ENCODE measurements at places on chromosomes 12 and 14. TPM values are rescaled to one million over a fixed set of nuclear protein-coding genes. Genes with fewer than 3 reads are reported as not detected.

DNA sequence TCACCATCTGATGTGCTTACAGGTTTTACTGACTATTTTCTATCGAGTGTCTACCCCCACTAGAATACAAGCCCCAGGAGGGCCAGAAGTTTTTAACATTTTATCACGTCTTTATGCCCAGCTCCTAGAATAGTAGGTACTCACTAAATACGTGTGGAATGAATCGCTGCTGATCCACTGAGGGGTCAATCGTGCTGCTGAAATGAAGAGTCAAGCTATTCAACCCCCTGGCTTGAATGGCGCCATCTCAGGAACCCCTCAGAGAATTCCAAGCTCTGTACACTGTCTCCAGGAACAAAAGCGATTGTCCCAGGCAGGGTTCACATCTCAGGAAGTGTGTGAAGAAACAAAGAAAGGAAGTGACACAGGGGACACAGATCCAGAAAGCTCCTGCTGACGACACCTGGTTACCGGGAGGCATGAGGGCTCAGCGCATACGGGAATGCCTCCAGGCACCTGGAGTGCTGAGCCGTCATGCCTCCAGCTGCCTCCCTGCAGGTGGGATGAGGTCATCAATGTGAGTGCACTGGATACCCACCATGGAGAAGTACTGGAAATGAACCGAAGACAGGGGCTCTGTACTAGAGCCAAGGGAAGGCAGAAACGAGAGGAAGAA is 45.6 kb downstream of the PITPNM2 start:
- peak overlapping the region; percentile 93 for H3K27ac ChIP-seq
- peaks cover 30% of the 10 kb centered on the region for H3K4me1 ChIP-seq
- no peaks in the 10 kb centered on the region for H3K27me3 ChIP-seq
- no peak overlapping the region for H3K4me3 ChIP-seq
- H3K36me3 ChIP-seq, result peaks cover 2% of the 10 kb centered on the region

- H3K27ac ChIP-seq, result no peak overlapping the region
- peaks cover 15% of the 10 kb centered on the region for H3K36me3 ChIP-seq
- peaks cover 5% of the 10 kb centered on the region for H3K27me3 ChIP-seq
Measured at GRCh38 chr12:118015944-118016343, 559 bp upstream of the RFC5 start.

DNA sequence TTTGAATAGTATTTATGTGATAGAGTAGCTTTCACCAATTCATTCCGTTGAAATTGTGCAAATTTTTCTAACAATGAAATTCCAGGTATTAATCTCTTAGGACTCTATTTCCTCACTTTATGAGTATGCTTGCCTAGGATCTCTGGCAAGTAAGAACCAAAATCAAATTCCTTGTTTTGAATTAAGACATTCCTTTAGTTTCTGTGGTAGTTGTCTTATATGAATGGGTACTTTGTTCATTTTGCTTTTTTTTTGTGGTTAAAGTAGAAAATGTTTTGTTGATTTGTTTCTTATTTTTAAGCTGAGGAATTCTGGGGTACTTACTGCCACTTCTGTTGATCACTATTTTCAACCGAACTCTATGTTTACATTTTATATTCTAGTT is 59.8 kb downstream of the KITLG start:
- H3K4me1 ChIP-seq, result no peaks in the 10 kb centered on the region
- no peak overlapping the region for H3K4me3 ChIP-seq

- no peak for DNase-seq
- no peak overlapping the region for H3K4me3 ChIP-seq
- H3K4me1 ChIP-seq, result peaks cover 5% of the 10 kb centered on the region
- H3K27ac ChIP-seq, result no peak overlapping the region
- no peaks in the 10 kb centered on the region for H3K27me3 ChIP-seq
Measured at GRCh38 chr14:92687681-92688433, 60.6 kb downstream of the LGMN start.

GRCh38 chr12:125247477-125247876 is 182.2 kb downstream of the AACS start:
- no peaks in the 10 kb centered on the region for H3K4me1 ChIP-seq
- H3K4me3 ChIP-seq, result no peak overlapping the region
- H3K36me3 ChIP-seq, result no peaks in the 10 kb centered on the region
- H3K27me3 ChIP-seq, result peaks cover 12% of the 10 kb centered on the region
- no peak overlapping the region for H3K27ac ChIP-seq

GRCh38 chr14:83744891-83745290 is 1785.1 kb upstream of the FLRT2 start:
- no peaks in the 10 kb centered on the region for H3K36me3 ChIP-seq
- DNase-seq, result no peak
- H3K27ac ChIP-seq, result no peak overlapping the region
- no peak overlapping the region for H3K4me3 ChIP-seq
- H3K4me1 ChIP-seq, result no peaks in the 10 kb centered on the region

DNA sequence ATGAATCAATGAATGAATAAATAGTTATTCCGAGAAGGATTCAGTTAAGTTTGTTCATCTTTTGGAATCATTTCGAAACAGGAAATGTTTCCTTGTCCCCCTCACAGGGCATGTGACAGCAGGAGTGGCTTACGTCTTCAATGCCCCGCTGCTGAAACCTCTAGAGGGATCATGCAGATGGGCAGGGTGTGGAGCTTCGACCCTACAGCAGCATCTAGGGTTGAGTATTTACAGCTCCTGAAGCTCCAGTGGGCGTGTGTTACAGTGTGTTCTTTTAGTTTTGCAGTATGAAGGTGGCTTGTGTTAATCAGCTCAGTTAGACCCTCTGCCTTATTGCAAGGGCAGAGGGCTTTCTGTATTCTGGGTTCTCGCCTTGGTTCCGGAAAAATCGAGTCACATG is 2.6 kb downstream of the NAV3 start:
- H3K27ac ChIP-seq, result no peak overlapping the region
- no peaks in the 10 kb centered on the region for H3K4me1 ChIP-seq
- DNase-seq, result no peak
- no peaks in the 10 kb centered on the region for H3K27me3 ChIP-seq
- no peak overlapping the region for H3K4me3 ChIP-seq
- no peaks in the 10 kb centered on the region for H3K36me3 ChIP-seq

Gene ATN1
- 38.3 TPM for total RNA-seq

Gene RNU4-1
- total RNA-seq, result 2,122 TPM

Gene AQP6
- not detected for total RNA-seq

Gene MYH6
- 0.23 TPM for total RNA-seq
